SIG-M5 (cell line): ENCODE measurements at places on chromosomes 7 and 10.

DNA sequence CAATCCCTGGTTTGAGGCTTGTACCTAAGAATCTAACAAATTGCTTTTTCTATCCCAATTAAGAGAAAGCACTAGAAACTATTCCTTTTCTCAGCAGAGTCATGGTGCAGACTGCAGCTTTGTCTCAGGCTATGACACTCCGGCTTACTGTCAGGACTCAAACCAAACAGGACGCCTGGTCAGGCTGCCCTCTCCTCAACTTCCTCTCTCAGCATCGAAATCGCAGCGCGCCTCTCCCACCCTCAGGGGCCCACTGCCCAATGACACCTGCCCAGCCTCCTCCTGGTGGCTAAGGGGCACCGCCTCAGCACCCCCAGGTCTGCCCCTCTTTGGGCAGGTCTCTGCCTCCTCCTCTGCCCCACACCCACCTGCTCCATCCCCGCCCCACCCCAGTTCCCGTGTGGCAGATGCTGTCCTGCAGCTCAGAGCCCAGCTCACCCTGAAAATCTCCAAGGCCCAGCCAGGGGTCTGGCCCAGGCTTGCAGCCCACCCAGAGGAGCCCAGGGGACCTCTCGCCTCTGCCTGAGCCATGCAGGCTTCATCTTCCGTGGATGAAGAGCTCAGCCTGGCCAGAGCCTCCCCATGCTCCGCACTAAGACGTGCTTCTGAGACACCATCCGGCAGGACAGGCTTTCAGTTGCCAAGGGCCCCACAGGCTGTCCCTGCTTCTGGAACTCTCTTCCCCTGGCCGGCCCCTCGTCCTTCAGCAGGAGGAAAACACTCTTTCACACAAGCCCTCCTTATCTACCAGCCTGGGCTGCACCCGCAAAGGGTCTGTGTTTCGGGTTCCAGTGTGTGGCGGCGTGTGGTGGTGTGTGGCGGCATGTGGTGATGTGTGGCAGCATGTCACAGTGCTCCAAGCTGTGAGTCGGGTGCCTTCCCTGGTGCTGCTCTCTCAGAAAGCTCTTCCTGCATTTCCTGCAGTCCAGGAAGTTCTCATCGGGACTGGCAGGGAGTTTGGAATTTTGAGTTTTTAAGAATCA, 16.4 kb upstream of the PTPRN2 start:
- no peak for DNase-seq

GRCh38 chr7:143979998-143980397, 20.1 kb upstream of the OR6B1 start:
- DNase-seq, result no peak

DNA sequence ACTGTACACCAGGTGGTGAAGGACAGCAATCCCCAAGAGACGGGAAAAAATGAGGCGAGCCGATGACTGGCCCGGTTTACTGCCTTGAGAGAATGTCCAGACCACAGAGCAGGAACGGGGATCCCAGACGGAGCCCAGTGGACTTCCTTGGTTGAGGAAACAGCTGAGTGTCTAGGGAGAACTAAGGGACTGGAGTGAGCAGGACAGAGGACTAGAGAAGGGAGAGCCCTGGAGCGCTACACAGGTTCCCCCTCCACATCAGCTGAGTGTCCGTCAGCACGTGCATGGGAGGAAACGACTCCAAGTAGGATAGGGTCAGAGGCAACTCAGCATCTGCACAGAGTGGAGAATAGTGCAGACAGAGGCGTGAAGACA, 7.1 kb upstream of the WDR86 start:
- DNase-seq, result no peak

DNA sequence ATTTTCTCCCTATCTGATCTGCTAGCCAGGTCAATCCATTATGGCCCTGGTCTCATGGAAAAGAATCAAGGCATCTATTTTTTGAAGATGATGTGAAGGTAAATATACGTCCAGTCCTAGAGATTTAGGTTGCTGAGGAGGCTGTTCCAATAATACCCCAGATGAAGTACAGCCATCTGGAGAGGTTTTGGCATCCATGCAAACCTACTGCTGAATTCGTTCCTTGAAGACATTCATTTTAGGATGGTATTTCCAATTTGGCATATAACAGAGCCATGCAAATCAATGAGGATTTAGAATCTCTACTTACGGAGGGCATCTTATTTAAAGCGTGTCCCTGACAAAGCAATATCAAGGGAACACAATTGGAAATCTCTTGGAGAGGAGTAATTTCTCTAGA, 465.5 kb downstream of the KCNMA1 start:
- DNase-seq, result no peak

DNA sequence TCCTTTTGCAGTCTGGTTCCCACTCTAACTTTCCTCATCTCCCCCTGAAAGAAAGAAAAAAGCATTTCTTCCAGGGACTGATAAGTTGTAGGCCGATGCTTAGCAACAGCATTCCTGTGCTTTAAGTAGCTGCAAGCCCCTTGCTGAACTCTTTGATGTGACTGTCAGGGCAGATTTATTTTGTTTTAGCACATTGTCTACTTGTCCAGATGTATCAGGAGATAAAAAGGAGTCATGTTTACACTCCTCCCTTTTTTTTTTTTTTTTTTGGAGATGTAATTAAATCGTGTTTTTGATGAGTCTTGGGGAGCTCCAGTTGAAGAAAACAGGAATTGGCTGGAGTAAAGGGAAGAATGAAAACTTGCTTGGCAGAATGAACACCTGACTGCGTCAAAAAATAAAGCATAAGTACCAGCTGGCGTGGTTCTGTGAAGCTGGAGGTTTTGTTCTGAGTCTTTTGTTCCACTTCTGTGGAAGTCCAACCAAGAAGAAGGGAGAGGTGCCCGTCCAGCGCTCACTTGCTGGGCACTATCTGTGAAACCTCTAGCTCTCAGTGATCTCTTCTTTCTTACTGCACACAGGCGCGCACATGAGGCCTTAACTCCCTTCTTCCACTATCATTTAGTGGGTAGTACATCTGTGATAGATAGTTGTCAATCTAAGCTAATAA, 871.7 kb downstream of the LRMDA start:
- DNase-seq, result no peak

GRCh38 chr10:501596-501995, 187.9 kb downstream of the DIP2C start:
- no peak for DNase-seq

DNA sequence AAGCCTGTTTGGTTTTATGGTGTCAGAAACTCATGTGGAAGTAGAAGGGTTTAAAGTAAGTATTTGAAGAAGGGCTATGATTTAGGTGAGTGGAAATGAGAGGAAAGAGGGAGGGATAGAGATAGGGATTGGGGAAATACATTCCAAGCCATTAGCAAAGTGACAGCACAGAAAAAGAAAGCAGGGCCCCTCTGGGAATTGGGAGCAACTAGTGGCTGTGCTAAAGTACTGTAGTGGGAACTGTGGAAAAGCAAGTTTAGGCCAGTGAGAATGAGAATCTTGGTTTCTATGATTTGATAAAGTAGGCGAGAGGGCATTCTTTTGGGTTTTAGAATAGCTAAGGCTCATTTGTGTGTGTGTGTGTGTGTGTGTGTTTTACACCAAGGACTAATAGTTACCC, 5.0 kb downstream of the PRKG1 start:
- DNase-seq, result no peak

- no peak for DNase-seq
These were observed 1.2 kb downstream of the NACAD start for GRCh38 chr7:45087301-45088145.

DNA sequence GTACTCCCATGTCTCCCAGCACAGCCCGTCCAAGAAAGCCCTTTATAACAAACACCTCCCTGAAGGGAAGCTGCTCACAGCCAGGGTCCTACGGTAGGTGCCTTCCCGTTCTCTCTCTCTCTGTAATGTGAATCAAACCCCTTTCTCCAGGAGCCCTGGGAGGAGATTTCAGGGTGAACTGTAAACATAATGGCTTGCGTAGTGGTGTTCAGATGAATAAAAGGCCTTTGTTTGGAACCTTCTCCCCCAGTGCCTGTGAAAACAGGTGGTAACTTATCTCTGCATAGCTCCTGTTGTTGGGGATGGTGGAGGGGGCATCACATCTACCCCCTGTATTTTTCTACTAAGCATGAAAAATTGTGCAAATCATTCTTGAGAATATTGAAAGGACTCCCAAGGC, 12.4 kb downstream of the CALHM2 start:
- no peak for DNase-seq

GRCh38 chr7:11104578-11104977, 130.9 kb downstream of the PHF14 start:
- no peak for DNase-seq

DNA sequence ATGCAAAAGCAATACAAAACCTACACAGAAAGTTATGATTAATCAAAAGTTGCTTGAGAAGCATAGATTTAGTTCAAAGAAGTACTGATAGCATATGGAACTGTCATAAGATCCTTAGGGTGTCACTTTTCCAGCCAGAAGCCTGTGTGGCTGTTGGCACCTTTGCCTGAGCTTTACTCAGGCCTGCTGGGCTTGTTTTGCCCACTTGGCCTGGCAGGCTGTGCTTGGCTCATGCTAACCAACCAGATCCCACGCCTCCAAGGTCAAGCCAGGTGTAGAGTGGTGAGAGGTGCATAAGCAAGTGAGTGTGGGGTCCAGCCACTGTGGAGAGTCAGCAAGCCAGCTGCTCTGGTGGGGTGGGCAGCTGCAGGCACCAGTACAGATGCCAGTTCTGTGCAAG, 12.0 kb upstream of the LIPA start:
- no peak for DNase-seq

DNA sequence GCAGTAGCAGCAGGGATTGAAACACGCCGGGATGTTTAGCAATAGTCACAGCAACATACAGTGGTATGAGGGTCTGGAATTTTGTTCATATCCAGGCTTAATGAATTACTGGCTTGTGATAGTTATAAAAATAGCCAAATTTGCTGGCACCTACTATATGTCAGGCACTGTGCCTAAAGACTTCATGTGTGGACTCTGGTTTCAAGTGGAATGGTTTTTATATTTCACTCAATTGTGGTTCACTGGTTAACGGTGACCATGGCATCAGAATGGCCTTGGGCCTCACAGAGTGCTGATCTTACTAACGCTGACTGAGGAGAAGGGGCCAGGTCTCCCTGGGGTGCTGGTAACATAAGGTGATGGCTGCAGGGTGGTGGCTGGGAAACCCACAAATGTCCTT, 55.7 kb downstream of the CELF2 start:
- no peak for DNase-seq

GRCh38 chr7:1963575-1963974, 269.2 kb downstream of the MAD1L1 start:
- DNase-seq, result no peak

DNA sequence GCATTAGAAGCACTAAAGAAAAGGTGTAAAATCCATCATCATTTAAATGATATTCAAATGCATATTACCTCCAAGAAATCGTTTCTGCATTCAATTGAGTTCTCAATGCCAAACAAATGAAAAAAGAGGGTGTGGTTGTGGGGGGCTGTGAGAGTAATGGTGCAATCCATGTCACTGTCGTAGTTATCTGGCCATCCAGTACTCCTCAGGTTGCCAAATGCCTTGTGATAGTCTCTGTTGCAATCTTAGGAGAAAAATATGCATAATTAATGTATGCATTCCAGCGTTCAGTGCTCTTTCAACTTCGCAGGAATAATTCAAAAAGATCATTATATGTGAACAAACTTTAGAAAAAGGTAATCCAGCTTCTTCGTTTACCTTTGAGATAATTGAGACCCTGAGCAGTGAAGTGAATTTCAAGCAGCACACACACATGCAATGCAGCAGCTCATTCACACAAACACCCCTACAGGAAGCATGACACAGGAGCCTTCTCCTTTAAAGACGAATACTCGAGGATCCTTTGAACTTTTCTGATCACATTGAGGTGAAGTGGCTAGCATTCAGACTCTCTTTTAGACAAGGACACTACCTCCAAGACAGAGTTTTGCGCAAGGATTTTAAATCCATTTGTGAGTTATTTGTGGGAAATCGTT, 73.4 kb downstream of the OR13A1 start:
- no peak for DNase-seq

GRCh38 chr7:95097291-95097690, 189.9 kb downstream of the PPP1R9A start:
- no peak for DNase-seq

GRCh38 chr10:86775056-86775869, 18.8 kb downstream of the BMPR1A start:
- no peak for DNase-seq

DNA sequence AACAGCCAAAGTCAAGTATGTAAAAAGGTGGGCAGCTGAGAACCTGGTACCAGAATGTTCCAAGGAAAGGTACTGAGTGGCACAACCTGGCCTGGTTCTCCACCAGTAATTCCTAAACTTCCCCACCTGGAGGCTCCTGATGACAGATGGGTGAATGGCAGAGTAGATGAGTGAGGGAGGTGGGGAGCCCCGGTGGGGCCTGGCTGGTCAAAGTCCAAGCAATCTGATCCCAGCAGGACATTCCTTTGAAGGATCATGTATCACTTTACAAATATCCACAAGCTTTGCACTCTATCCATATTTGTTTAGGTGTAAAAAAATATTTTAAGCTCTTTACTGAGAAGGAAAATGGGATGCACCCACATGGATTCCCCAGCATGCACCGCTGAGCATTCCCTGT, 250.2 kb downstream of the DPP6 start:
- no peak for DNase-seq

DNA sequence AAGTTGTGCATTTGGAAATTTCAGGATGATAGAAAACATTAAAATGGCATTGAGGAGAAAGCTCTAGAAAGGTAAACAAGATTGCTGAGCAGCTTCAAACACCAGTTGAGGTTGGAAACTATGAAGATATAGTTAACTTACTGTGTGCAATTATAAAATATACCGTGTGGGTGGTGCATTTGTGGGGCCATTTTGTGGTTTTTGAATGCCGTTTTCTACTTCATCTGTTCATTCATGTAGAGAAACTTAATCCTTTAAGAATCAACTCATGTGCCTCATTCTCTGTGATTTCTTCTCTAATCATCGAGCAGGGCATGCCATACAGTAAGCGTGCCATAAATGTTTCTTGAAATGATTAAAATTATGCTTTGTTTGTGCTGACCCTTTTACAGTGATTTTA, 232.8 kb upstream of the TEX47 start:
- DNase-seq, result no peak

DNA sequence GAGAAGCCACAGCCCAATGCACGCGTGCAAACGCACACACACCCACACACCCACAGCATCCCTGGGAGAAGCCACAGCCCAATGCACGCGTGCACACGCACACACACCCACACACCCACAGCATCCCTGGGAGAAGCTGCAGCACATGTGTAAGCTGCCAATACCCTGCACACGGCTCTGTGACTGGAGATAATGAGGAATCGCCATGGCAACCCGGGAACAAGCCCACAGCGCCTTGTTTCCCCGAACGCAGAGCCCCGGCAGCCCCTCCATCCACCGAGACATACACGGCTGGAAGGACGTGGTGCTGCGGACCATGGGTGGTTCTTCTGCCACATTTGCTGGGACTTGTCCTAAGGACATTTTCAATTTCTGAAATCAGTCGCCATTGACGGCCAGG, 221.3 kb downstream of the PTPRN2 start:
- DNase-seq, result no peak

GRCh38 chr10:124153023-124153826, 59.8 kb upstream of the CHST15 start:
- DNase-seq, result no peak

- DNase-seq, result no peak
These were observed 37.0 kb upstream of the GLCCI1 start for GRCh38 chr7:7931626-7932025.
